Esophagus mucosa (tissue), 1 donor: ENCODE measurements at places on chromosomes 5 and 9. TPM values are rescaled to one million over a fixed set of nuclear protein-coding genes. Genes with fewer than 3 reads are reported as not detected.
A peak's percentile ranks its signal among the peaks of the same experiment; 100 is the strongest.

DIRAS2 gene
- not detected for total RNA-seq

MELK gene
- total RNA-seq = 18.7 TPM

TLR4 gene
- total RNA-seq = 1.0 TPM

COX7C gene
- 457 TPM for total RNA-seq

COL23A1 gene
- total RNA-seq = 0.32 TPM

IFT74 gene
- total RNA-seq = 7.4 TPM

NR4A3 gene
- total RNA-seq = 0.24 TPM

HTR1A gene
- not detected for total RNA-seq

SLIT3 gene
- 3.5 TPM for total RNA-seq

DNA sequence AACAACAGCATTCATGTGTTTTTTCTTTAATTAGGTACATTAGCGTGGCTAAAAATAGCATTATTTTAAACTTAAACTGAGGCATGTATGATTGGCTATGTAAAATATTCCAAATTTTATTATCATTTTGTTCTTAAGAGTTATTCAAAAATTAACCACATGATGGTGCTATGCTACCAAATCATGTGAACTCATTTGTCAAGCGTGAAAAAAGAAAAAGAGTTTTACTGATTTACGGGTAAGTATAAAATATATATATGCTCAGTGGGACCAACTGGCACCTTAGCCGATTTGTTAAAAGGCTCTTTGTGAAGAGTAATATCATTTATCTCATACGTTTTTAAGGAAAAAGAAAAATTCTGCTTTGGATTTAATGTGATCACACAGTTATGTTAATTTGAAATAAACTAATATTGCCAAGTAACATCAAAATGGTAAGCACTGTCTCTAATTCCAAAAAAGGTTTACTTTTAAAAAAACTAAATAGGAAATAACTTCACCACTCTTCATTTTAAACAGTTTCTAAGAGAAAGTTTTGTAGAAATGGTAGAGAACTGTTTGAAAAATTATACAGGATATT is 1042.3 kb downstream of the CDH12 start:
- ATAC-seq = no peak

GRCh38 chr9:73135394-73135793 is 16.3 kb upstream of the ANXA1 start:
- ATAC-seq = peak; percentile 42

GRCh38 chr5:93359296-93359959 is 221.6 kb downstream of the NR2F1-AS1 start:
- ATAC-seq = peak; percentile 63

DNA sequence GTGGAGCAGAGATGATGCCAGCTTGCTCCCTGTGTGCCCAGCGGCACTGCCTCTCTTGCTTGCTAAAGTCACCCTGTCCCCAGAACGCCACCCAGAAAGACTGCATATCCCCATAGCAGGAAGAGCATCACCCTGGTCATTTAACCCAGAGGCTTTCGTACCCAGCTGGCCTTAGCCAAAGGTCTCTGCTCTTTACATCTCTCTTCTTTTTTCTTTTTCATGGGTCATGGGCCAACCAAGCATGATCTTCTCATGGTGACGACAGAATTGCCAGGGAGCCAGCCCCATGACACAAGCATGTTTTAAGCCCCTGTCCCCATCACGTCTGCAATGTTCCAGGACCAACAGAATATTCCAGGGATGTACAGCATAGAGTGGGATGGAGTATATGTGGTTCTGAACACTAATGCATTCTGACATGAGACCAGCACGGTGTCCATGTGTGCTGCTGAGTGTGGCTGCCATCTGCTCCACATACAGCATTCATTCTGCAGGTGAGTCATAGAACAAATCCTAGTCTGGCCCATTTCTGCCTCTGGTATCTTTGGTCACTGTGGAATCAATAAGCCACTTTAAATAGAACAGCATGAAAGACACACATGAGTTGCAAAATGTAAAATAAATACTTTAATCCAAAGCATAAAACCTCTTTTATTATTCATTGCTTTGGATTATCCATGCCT is 203.0 kb downstream of the MED10 start:
- ATAC-seq = peak; percentile 42

DNA sequence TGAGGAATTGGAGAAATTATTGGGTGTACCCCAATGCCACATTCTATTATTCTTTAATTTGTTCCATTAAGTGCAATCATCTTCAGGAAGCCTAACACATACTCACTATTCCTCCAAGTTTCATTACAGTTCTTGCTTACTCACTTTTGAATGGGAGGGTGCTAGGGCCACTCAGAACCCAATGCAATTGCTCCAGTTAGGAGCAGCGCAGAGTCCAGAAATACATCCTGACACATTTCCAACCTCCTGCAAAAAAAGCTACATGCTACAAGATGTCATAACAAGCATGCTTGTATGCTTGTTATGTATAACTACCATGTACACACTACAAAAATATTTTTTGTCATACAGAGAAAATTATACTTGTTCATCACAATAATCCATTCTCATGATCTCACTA is 27.8 kb downstream of the NFIB start:
- ATAC-seq = no peak

DNA sequence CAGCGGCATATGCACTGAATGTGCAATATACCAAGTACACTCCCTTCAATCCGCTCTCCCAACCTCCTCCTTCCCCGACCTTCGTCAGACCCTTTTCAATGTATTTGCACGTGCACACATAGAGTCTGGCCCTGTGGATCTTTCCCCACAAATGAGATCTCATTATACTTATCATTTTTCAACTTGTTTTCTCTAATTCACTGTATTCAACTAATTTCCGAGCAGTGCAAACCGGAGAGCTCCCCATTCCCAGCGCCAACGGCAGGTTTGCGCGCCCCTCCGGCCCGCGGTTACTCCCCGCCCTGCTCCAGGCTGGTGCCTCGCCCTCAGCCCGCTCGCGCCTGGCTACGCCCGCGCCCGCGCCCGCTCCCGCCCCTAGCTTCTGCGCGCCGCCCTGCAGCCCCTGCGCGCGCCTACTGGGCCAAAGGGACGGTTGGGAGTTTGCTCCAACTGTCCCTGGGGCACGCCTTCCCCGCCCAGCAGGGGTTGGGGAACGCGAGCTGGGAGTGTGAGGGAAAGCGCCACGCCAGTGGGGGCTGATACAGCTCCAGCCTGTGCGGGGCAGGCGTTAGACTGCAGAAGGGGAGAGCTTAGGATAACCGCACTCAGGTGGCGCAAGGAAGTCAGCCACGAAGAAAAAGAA is 3.3 kb upstream of the CDC20B start:
- ATAC-seq = peak; percentile 76

DNA sequence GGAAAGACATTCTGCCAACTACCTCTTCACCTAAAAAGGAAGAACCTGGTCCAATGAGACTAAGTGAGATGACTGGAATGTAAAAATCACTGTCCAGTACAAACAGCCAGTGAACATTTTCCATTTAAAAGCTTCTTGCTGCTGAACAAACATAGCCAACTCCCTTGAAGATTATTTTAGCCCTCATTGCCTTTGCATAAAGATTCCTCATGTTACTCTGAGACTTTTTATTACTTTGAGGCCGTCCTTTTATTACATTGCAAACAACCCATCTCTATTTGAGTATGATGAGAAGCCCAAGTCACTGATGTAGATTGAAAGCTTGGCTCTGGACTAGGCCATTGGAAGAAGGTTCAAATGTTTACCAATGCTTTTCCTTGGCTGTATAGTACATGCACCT is 649.8 kb downstream of the CETN3 start:
- ATAC-seq = no peak

- ATAC-seq = no peak
These were observed 274.2 kb downstream of the BRINP1 start for GRCh38 chr9:119095072-119095471.

DNA sequence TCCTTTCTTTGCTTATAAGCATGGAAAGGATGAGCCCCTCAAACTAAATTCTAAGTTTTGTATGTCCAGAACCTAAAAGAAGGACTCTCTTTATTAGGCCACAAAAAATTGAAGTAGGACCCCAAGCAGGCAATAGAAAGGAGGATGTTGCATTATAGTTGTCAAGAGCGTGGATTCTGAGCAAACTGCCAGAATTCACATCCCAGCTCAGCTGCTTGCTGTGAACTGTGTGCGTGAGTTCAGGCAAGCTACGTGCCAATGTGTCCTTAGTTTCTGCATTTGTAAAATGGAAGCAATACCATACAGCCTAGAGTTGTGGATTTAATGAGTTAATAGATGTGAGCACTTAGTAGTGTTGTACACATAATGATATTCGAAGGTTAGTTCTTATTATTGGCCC is 70.6 kb upstream of the SLC44A1 start:
- no peak for ATAC-seq

GRCh38 chr5:136174021-136174659 is 18.8 kb downstream of the SMIM32 start:
- peak; percentile 70 for ATAC-seq

DNA sequence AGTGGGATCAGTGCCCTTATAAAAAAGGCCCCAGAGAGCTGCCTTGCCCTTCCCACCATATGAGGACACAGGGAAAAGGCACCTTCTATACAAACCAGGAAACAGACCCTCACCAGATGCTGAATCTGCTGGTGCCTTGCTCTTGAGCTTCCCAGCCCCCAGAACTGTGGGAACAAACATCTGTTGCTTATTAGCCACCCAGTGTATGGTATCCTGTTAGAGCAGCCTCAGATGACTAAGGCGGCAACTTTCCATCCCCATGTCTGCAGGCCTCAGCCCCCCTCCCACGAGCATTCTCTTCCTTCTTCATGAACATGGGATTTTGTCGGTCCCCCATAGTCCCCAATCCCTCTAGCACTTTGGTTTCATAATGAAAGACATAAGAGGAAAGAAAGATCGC is 202.5 kb upstream of the GAS1 start:
- ATAC-seq = no peak

DNA sequence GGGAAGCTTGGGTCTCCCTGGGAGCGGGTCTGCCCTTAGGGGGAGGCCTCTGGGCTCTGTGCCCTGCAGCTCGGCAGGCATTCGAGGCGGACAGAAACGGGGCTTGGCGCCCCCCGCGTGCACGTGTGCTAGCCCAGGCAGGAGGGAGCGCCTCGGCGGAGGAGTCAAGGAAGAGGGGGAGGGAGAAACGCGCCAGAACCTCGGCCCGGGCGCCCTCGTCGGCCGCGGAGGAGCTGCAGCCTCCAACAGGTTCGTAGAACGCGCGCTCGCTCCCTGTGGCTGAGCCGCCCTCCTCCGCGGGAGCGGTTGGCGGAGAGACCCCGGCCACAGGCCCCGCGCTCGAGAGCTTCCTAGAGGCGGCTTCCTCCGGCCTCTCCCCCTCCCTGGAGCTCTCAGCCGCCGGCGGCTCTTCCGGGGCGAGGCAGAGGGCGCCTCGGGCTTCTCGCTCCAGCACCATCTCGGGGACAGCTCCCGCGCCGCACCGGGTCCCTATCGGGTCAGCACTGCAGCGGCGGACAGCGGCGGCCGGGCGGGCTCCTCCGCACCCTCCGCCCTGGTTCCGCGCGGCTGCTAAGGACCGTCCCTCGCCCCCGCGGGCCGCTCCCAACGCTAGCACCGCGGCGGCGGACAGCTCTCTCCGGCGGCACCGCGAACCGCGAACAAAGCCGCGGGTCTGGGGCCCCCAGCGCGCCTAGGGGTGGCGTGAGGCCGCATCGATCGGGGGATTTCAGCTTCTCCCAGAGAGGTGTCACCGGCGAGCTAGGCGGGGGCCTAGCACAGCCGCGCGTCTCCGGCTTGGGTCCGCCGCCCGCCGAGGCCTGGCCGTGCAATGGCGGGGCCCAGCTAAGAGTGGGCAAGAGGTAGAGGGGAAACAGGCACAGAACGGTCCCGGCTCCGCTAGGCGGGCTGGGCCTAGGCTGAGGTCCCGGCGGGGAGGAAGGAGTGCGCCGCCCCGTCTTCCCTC is 74.6 kb upstream of the CPLX2 start:
- ATAC-seq = peak; percentile 99

GRCh38 chr5:126780165-126780827 is 3.4 kb downstream of the LMNB1 start:
- ATAC-seq = no peak

- ATAC-seq = peak; percentile 62
These were observed 31.1 kb downstream of the FBXW11 start for GRCh38 chr5:171975262-171975876.

DNA sequence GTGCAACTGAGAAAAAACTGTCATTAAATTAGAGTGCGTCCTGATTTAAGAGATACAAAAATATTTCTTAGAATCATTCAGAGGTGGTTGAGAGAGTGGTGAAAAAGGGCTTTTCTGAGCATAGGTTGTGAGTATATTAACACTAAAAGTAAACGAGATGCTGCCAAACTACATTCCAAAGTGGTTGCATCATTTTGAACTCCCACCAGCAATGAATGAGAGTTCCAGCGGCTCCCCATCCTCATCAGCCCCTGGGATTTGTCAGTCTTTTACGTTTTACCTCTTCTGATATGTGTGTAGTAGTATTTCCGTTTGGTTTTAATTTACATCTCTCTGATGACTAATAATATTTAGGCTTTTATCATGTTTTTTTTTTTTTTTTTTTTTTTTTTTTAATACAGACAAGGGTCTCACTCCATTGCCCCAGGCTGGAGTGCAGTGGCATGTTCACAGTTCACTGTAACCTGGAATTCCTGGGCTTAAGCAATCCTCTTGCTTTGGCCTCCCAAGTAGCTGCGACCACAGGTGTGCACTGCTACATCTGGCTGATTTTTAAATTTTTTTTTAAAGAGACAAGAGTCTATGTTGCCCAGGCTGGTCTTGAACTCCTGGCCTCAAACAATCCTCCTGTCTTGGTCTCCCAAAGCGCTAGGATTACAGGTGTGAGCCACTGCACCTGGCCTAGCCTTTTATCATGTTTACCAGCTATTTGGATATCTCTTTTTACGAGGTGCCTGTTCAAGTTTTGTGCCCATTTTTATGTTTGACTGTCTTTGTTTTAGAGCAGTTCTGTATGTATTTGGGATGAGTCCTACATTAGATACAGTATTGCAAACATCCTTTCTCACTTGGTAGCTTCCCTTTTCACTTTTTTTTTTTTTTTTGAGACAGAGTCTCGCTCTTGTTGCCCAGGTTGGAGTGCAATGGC is 17.0 kb downstream of the PRRT1B start:
- no peak for ATAC-seq

- ATAC-seq = peak; percentile 29
These were observed 152.1 kb downstream of the GNA14 start for GRCh38 chr9:77495834-77496671.

DNA sequence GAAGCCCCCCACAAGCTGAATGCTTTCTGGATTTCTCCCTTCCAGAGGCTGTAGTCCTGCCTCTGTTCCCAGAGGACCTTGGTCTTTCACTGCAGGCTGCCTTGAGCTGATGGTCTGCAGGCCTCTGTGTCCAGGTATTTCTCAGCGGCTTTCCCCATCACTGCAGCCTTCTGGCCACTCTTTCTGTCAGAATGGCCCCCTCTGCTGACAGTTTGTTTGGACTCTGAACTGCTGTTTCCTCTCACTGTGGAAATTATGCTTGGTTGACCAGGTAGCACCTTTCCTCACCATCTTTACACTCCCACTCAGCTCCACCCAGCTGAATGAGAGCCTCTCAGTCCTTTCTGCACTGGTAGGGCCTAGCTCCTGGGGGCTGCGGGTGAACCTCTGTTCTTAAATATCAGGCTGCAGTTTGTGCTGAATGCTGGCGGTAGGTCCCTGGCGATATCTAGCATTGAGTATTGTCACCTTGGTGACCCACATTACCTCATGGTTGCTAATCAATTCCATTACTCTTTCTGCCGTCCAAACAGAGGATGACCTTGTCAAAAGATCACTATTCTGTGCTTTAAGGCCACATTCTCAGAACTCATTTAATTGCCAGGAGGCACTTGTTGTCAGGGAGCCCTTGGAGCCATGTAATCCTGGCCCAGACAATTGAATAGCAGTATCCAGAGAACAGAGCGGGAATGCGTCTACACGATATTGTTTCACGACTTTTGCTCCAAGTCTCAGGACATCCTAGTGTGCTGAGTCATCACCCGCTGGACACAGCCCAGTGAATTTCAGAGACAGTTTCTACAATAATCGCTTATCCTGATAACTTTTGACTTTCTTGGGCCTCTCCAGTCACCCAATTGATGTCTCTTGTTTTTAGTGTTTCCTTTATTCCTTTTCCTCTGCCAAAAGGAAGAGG is 230.2 kb downstream of the TENT4A start:
- no peak for ATAC-seq
